Colonic mucosa (tissue), 4 donors: ENCODE measurements at places on chromosomes 6 and 20. TPM values are rescaled to one million over a fixed set of nuclear protein-coding genes. Genes with fewer than 3 reads are reported as not detected.

- no peak for DNase-seq
These were observed 42.9 kb downstream of the LINC00237 start for GRCh38 chr20:21063276-21063675.

DNA sequence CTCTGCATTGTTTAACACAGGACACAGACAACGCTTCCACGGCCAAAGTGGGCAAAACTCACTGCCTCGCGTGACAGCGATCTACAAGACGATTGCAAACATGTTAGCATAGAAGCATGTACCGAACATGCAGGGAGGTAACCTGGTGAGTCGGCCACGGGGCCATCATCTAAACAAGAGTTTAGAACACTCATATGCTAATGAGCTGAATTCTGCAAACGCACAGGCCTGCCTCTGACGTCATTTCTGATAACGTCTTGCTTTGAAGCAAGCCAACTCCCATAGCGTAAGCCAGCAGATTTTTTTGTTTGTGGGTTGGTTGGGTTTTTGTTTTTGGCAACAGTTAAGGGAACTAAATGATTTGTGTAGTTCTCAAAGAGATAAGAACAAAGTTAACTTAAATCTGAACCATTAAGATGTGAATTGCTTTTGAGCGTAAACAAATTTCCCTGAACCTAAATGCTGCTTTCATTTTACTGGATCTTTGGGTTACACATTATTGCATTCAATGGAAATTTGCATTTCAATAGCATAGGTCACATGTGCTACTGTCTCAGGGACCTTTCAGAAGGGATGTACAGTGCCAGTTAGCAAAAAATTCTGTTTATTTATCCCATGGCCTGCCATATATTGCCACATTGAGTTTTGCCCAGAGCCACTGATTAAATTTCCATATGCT, 184.5 kb upstream of the PDE10A start:
- DNase-seq: peak; percentile 46

GRCh38 chr6:80438772-80439171, 332.3 kb downstream of the BCKDHB start:
- no peak for DNase-seq

CRISP3 gene
- total RNA-seq: not detected

NKX2-4 gene
- total RNA-seq: not detected
